Activated T-helper 1 cell treated with Interleukin-2 at 50 U/mL for 16 hours (primary cell): ENCODE measurements at places on chromosomes 3 and 15.

GRCh38 chr3:144287001-144287400 is 315.4 kb downstream of the DIPK2A start:
- no peak for DNase-seq

GRCh38 chr15:100966997-100967396 is 47.8 kb downstream of the LRRK1 start:
- no peak for DNase-seq

DNA sequence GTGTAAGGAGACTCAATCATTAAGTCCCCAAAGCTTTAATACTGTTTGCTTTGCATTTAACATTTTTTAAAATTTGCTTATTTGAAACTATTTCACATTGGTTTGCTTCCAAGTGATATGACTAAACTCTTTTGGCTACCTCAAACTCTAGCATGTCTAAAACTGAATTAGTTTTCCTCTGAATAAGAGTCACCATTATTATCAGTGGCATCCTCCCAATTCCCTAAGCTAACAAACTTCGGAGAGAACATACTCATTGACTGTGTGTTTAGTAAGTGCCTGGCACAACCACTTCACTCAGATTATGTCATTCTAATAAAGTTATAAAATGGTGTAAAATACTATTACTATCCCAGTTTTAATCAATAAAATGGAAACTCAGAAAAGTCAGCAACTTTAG is 21.9 kb downstream of the ATOSA start:
- no peak for DNase-seq

DNA sequence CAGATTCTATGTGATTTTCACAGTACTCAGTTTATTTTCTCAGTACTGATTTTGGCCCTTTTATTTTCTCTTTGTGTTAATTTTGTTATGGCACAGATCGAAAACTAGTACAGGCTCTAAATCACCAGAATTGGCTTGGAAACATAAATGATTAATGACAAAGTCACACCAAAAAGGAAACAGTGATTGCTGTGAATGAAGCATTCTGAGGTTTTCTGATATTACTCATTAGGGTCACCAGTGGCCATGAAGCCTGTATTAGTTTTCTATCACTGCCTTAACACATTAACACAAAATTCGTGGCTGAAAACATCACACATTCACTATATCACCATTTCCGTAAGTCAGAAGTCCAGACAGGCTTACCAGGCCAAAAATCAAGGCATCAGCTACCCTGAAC is 343.0 kb upstream of the THRB start:
- no peak for DNase-seq

- no peak for DNase-seq
These were observed 1.7 kb upstream of the CFAP91 start for GRCh38 chr3:119700920-119701734.

DNA sequence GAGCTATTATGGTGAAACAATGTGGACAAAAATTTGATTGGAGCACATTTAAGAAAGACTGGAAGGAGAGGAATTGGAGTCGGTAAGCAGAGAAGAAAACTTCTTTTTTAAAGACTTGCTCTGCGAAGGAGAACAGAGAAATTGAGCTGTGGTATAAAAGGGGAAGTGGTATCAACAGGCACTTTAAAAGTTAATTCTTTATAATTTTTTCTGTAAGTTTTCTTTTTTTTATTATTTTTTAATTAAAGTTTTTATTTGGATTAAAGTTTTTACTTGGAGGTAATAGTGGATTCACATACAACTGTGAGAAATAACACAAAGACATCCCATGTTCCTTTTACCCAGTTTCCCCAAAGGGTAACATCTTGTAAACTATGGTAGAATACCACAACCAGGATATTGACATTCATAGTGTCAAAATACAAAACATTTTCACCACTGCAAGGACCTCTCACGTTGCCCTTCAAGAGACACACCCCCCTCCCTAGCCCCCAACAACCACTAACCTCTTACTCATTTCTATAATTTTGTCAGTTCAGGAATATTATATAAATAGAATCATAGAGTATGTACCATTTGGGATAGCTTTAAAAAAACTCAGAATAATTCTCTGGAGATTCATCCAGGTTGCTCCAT is 33.8 kb upstream of the XIRP1 start:
- no peak for DNase-seq
